ENCODE measurements at places on chromosomes 6 and 20. TPM values are rescaled to one million over a fixed set of nuclear protein-coding genes. Genes with fewer than 3 reads are reported as not detected.

Gene OR12D3
- total RNA-seq = not detected

GRCh38 chr6:104955491-104955890, 1.4 kb upstream of the LIN28B start:
- peaks cover 6% of the 10 kb centered on the region for H3K4me1 ChIP-seq
- DNase-seq = no peak
- no peak overlapping the region for H3K4me3 ChIP-seq
- no peaks in the 10 kb centered on the region for H3K36me3 ChIP-seq
- peaks cover 82% of the 10 kb centered on the region for H3K27me3 ChIP-seq
- no peak overlapping the region for H3K27ac ChIP-seq

Gene OR2J3
- total RNA-seq = 0.11 TPM

- no peaks in the 10 kb centered on the region for H3K36me3 ChIP-seq
- no peaks in the 10 kb centered on the region for H3K27me3 ChIP-seq
- H3K27ac ChIP-seq = no peak overlapping the region
- no peaks in the 10 kb centered on the region for H3K4me1 ChIP-seq
- no peak overlapping the region for H3K4me3 ChIP-seq
Measured at GRCh38 chr6:100612094-100612493, 147.4 kb upstream of the SIM1 start.

Gene HTR1E
- total RNA-seq = 0.61 TPM

DNA sequence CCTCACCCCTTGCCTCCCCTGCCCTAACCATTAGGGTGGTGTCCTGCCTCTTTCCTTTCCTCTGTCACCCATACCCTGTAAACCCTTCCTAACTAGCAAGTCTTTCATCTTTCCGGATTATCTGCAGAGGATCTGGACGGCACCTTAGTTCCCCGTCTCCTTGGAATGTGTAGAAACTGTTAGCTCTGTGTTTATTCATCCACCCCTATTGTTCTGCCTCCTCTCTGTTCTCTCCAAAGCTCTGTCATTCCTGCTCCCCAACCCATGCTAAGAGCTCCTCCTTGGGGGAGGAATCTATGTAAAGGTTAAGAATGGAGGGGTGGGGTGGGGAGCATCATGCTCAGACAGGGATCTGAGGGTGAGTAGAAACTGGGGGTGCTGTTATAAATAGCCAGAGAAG, 39.4 kb upstream of the KCNK5 start:
- no peaks in the 10 kb centered on the region for H3K36me3 ChIP-seq
- peaks cover 7% of the 10 kb centered on the region for H3K4me1 ChIP-seq
- no peak for DNase-seq
- no peaks in the 10 kb centered on the region for H3K27me3 ChIP-seq
- no peak overlapping the region for H3K27ac ChIP-seq

Gene MROH8
- total RNA-seq = 8.2 TPM

Gene ULBP2
- 0.55 TPM for total RNA-seq

DNA sequence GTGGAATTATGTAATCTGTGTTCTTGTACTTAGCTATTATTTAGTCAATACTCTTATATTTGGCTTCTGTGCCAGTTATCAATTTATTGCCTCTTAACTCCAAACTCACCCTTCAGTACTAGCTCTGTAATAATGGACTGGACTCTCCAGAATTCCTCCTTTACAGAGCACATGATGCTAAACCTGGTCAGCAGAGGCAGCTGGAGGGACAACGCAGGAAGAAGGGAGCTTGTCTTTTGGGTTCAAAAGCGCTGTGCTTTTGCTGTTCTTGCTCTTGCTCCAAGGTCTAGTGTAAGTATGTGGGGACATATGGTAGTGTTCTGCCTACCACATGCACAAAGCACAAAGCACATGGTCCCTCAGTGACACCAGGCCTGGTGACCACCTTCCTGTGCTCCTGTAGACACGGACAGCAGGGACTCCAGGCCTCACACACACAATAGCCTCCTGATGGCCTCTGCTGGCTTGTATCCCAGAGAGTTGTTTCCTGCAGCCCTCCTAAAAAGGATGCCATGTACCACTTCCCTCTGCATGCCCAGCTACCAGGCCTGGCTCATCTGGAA, 46.1 kb downstream of the CHD6 start:
- H3K27ac ChIP-seq = no peak overlapping the region
- DNase-seq = peak; percentile 12
- peaks cover 11% of the 10 kb centered on the region for H3K4me1 ChIP-seq
- H3K36me3 ChIP-seq = no peaks in the 10 kb centered on the region
- H3K27me3 ChIP-seq = no peaks in the 10 kb centered on the region

DNA sequence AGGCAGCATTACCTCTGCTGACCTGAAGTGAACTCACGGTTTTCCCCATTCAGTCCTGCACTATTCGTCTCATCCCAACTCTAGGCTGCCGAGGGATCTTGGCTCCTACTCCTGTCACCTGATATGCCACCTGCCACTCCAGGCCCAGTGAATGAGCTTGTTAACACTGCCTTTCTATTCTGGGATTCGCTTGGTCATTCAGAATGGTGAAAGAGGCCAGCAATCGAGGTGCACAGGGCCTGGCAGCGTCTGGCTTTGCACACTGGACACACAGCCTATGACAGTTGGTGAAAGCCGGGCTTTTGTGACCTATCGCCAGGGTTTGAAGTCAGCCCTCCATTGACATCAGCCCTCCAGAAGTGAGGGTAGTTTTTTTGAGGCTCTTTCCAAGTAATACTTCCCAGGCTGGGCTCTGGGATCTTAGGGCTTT, 59.3 kb upstream of the MYL9 start:
- no peak for DNase-seq
- H3K4me3 ChIP-seq = no peak overlapping the region
- no peak overlapping the region for H3K27ac ChIP-seq
- H3K27me3 ChIP-seq = no peaks in the 10 kb centered on the region
- peaks cover 44% of the 10 kb centered on the region for H3K4me1 ChIP-seq
- H3K36me3 ChIP-seq = peaks cover 11% of the 10 kb centered on the region

DNA sequence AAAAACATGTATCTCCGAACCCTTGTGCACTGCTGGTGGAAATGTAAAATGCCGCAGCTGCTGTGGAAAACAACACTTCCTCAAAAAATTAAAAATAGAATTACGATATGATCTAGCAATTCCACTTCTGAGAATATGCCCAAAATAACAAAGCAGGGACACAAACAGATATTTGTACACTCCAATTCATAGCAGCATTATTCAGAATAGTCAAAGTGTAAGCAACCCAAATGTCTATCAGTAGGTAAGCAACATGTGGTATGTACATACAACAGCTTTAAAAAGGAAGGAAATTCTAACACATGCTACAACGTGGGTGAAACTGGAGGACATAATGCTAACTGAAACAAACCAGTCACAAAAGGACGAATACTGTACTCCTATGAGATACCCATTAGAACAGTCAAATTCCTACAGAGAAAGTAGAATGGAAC, 5.7 kb upstream of the RAB5IF start:
- no peak overlapping the region for H3K4me3 ChIP-seq
- no peaks in the 10 kb centered on the region for H3K27me3 ChIP-seq
- DNase-seq = no peak
- H3K36me3 ChIP-seq = no peaks in the 10 kb centered on the region

DNA sequence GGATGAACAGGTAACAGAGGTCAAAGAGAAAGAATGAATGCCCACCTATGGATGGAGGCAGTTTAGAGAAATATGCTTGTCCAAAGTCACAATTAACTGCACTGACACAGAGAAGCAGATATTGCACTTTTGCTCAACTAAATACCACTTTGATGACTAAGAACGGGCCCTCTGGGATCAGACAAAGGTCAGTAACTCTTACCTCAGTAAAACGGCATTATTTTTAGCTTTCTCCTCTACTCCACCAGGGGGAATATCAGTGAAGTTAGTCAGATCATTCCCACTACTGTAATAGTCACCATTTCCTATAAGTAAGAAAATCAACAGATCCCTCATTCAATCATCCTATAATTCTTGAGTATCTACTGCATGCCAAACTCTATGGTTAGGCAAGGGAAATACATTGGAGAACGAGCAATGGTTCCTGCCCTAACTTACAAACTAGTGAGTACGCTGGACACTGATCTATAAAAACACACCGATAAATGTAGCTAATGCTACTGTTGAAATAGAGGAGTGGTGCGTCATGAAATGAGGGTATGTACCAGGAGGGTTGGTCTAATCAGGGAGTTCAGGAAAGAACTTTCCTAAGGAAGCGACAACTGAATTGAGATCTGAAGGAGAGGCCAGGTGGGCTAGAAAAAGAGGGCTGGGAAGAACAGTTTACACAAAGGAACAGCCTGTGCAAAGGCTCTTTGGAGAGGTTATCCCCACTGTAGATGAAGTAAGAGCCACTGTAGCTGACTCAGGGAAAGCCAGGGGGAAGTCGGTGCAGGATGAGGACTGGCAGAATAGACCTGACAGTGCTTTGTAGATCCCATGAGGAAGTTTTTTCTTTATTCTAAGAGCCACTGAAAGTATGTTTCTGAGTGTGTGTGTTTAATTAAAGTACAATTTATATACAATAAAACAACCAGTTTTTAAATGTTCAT, 9.2 kb downstream of the ECI2 start:
- H3K36me3 ChIP-seq = peaks cover 15% of the 10 kb centered on the region
- no peaks in the 10 kb centered on the region for H3K4me1 ChIP-seq
- no peak for DNase-seq
- no peak overlapping the region for H3K27ac ChIP-seq

- DNase-seq = no peak
- H3K36me3 ChIP-seq = no peaks in the 10 kb centered on the region
- no peak overlapping the region for H3K27ac ChIP-seq
- no peak overlapping the region for H3K4me3 ChIP-seq
Measured at GRCh38 chr6:135311446-135312200, 130.5 kb downstream of the MYB start.

Gene MOG
- total RNA-seq = 82.9 TPM

GRCh38 chr6:148578489-148578814, 168.4 kb upstream of the UST start:
- H3K4me3 ChIP-seq = no peak overlapping the region
- H3K36me3 ChIP-seq = no peaks in the 10 kb centered on the region
- H3K27ac ChIP-seq = no peak overlapping the region

DNA sequence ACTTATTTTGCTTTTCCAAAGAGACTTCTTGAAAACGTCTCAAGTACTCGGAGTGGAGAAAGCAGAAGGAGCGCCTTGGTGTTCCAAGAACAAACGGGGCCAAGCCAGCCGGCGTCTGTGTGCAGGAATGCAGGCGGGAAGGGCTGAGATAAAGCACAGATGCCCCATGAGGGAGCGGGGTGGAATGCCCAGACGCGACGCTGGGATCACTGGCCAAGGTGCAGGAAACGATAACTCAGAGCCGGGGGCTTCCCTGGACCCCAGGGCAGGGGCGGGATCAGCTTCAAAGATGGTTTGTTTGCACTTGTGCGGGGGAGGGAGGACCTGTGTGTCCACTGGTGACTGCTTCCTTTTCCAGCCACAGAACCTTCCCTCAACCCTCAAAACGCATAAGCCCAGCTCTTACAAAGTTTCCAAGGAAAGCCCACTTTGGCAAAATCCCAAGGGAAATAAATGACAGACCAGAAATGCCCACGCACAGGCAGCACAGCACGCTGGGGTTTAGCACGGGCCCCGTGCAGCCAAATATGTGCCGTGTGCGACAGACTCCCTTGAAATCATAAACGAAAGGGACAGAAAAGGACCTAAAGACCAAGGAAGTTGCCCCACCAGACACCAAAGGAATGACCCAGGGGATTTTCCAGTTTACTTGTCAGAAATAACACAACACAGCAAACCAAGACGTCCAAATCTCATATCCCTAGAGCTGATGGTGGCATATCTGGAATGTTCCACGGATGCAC, 113.9 kb downstream of the NFATC2 start:
- peaks cover 5% of the 10 kb centered on the region for H3K27me3 ChIP-seq
- no peak for DNase-seq
- peaks cover 7% of the 10 kb centered on the region for H3K36me3 ChIP-seq
- H3K27ac ChIP-seq = no peak overlapping the region

GRCh38 chr20:48769069-48769983, 58.5 kb downstream of the PREX1 start:
- peak overlapping the region; percentile 58 for H3K27ac ChIP-seq
- peaks cover 73% of the 10 kb centered on the region for H3K4me1 ChIP-seq
- peak; percentile 68 for DNase-seq
- H3K36me3 ChIP-seq = no peaks in the 10 kb centered on the region
- H3K27me3 ChIP-seq = no peaks in the 10 kb centered on the region

Gene HLA-DOA
- 5.8 TPM for total RNA-seq

Gene CYB5R4
- 11.2 TPM for total RNA-seq

GRCh38 chr6:170243386-170243785, 47.5 kb downstream of the DLL1 start:
- peaks cover 38% of the 10 kb centered on the region for H3K4me1 ChIP-seq
- no peaks in the 10 kb centered on the region for H3K36me3 ChIP-seq
- no peak overlapping the region for H3K4me3 ChIP-seq
- H3K27me3 ChIP-seq = peaks cover 12% of the 10 kb centered on the region
- no peak for DNase-seq

Gene PROKR2
- 3.2 TPM for total RNA-seq

Gene PTCHD4
- 4.2 TPM for total RNA-seq

Gene RHAG
- 11.0 TPM for total RNA-seq

All from spinal cord (tissue), 10 donors.